ENCODE measurements at places on chromosomes 5 and 9.

- no peak for DNase-seq
Measured at GRCh38 chr9:120312031-120312430, 267.9 kb downstream of the CDK5RAP2 start.

GRCh38 chr9:124306098-124306735 is 48.5 kb downstream of the NEK6 start:
- DNase-seq, result no peak

DNA sequence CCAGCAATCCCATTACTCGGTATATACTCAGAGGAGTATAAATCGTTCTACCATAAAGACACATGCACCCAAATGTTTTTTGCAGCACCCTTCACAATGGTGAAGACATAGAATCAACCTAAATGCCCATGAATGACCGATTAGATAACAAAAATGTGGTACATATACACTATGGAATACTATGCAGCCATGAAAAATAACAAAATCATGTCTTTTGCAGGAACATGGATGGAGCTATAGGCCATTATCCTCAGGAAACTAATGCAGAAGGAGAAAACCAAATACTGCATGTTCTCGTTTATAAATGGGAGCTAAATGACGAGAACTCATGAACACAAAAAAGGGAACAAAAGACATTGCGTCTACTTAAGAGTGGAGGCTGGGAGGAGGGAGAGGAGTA is 114.5 kb downstream of the HTR4 start:
- no peak for DNase-seq

DNA sequence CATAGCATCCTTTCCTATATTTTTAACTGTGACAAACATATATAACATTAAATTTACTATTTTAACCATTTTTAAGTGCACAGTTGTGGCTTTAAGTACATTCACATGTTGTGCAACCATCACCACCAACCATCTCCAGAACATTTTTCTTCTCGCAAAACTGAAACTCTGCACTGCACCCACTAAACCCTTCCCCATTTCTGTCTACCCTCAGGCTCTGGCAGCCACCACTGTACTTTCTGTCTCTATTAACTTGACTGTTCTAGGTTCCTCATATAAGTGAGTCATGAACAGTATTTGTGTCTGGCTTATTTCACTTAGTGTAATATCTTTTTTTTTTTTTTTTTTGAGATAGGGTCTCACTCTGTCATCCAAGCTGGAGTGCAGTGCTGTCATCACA is 25.5 kb downstream of the KCNMB1 start:
- DNase-seq, result no peak

DNA sequence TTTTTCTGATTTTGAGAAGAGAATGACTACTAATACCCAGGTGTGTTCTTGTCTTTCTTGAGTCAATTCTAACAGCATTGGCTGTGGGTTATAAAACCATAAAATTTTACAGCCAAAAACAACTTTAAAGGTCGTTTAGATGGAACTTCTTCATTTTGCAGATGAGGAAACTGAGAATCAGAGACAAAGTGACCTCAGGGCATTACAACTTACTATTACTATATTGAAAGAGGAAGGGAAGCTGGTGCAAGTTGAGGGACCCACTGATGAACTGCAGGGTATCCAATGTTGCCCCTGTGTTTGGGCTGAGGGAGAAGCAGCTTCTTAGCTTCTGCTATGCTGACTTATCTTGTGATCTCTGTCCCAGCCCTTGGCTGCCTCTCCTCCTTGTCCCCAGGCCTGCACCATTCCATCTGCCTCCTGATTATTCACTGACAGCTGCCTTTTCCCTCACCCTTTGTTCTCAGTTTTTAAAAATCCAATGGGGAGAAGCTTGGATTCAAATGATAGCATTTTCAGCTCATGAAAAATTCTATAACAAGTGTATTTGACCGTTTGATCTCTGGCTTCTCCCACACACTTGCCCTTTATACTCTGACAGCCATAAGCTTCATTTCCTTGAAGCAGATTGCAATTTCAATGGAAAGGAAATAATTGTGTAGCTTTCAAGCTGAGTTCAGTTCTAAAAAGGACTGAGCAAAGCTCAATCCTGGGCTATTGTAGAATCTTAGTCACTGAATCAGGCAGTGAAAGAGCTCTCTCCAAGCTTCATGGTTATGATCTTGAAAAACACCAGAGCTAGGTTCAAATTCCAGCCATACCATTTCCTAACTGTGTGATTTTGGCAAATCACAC is 68.5 kb downstream of the TMC1 start:
- DNase-seq, result no peak

GRCh38 chr5:179772351-179772750 is 21.4 kb upstream of the LTC4S start:
- DNase-seq, result no peak

DNA sequence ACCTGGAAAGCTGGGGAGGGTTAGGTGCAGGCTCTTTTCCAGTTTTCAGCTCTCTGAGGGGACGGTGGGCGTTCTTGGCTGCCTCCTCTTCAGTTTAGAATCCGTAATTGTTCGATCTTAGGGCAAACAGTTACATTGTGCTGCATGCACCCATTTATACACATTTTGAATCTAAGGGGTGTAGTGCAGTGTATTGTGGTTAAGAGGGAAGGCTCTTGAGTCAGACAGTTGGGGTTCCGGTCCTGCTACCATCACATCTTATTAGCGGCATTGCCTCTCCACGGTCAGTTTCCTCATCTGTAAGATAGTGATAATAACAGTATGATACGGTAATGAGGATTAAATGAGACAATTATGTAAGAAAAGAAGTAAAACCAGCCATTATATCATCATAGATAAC is 625 bp downstream of the EXOSC2 start:
- DNase-seq, result no peak

- no peak for DNase-seq
Measured at GRCh38 chr9:38682713-38683112, 37.2 kb downstream of the FAM240B start.

DNA sequence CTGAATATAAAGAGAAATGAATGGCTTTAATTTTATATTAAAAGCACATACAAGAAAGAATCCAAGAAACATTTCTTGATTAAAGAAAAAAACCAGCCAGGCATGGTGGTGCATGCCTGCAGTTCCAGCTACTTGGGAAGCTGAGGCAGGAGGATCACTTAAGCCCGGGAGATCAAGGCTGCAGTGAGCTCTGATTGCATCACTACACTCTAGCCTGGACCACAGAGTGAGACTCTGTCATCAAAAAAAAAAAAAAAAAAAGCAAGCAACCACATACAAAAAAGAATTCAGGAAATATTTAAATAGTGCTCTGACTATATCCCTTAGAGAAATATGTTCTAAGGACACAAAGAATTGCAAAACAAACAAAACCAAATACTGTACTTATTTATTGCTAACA is 2.5 kb upstream of the PLAC8L1 start:
- no peak for DNase-seq
